ENCODE measurements at places on chromosomes 4 and X.

DNA sequence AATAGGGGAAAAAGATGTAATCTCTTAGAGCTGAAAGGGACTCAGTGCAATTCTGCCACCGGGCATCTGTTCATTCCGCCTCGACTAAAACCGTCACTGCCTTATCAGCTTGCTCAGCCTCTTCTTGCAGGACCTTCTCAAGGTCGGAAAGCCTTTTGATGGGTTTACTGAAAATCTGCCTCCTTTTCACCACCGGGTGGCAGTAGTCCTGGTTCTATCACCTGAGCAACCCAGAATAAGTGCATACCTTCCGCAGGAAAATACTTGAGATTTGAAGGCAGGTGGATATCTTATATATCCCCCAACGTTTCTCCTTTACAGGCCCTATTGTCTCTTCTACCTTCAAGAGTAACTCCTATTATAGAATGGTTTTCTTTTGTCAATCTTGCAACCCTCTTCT is 103.4 kb upstream of the PAK3 start:
- DNase-seq = no peak

- no peak for DNase-seq
These were observed 195.5 kb upstream of the ATP6AP2 start for GRCh38 chrX:40385256-40385655.

DNA sequence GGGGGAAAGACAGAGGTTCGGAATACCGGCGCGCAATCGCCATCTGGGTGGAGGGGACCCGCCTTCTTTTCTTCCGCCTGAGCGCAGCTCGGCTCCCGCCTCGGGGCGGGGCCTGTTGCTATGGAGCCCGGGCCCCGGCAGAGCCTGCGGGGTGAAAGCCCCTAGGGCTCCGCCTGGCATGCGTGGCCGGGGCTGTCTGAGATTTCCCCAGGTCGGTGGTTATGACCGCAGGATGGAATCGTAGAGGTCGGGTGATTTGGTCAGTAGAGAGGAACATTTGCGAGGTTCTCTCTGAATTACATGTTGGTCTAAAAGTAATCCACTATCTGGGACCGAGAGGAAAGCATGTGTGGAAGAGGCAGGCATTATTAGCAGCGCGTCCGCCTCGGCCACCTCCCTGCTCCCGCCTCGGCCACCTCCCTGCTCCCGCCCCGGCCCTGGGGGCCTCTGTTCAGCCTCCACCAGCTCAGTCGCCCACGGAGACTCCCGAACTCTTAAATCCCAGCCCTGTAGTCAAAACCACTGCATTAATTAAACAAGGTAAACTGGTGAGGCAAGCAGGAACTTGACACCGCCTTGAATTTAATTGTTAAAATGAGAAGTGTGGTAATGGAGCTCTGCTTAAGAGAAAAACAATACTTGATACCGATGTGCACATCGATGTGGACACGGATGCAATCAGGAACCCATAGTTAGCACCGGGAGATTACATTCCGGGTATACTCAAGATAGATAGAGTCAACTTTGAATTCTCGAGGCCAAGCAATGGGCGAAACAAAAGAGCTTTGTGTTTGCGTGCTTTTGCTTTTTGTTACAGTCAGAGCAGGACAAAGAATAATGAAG is 45.2 kb downstream of the TRIM2 start:
- no peak for DNase-seq

DNA sequence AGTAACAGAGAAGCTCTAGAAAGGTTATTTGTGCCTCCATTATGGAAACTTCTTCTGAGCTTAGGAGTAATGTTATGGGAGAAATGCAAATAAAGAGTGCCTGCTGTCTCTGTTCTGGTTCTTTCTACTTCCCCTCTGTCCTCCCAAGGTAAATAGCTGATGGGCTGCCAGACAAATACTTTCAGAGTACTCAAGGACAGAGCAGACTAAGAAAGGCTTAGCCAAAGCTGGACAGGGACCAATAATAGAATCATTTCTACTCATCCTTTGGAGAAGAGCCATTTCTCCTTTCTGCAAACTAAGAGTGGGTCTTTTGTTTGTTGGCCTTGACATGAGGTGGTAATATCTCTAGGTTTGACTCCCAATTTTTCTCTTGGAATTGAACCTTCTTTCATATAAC is 136.1 kb downstream of the MID1IP1 start:
- no peak for DNase-seq

GRCh38 chr4:105230287-105230686 is 83.6 kb downstream of the TET2 start:
- no peak for DNase-seq

GRCh38 chr4:93828332-93828994 is at the start of gene ATOH1:
Gene ATOH1, plus strand, starts transcription at chr4:93828753. Its CDS starts 174 bp downstream, at chr4:93828927.
- no peak for DNase-seq

DNA sequence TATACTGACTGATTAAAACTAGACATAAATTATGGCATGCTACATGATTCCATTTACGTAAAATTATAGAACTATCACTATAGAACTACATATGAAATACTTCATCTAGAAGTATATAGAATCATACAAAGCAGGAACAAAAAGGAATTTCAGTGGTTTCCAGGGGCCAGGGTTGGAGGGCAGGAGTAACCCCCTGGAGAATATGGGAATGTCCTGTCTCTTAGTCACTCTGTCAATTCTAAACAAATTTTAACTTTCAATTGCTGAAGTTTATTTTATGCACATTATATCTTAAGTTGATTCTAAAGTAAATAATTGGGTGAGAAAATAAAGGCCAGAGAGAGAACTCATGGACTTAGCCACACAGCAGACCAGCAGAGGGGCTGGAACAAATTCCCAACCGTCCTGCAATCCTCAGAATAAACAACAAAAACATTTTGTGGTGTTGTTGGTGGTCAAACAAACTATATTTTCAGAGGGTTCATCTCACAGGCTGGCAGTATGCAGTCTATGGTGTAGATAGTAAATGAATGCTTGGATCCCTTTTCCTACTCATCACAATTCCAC is 476.9 kb upstream of the SLIT2 start:
- no peak for DNase-seq

- DNase-seq = no peak
These were observed 28.4 kb downstream of the LEF1 start for GRCh38 chr4:108140328-108140727.

DNA sequence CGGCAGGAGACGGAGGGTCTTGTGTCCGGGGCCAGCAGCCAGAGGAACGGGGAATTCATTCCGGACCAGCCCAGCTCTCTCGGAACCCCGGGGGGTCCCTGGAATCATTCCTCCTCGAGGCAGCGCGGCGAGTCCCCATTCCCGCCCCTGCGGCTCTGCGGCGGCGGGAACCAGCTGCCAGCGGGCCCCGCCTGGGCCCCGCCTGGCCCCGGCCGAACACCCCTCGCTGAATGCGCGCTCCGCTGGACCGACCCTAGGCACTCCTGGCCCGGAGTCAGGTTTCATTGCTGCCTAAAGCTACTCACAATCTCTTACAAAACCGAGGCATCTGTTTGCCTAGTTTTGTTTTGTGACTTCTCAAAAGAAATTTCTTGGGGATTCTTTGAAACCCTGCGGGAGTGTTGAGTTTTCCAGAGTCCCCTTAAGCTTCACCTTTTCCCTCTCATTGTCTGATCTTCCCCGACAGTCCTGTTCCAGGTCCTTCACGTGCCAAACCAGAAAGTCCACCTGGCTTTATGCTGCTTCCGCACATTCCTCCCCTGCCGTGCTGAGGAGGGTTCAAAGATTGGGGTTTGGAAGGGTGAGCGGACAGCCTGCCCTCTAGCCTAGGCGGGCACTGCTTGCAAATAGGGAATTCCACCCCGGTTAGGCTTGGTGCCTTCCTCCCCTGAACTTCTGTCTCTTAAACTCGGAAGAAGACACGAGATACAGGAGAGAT is 789 bp downstream of the ARHGAP10 start:
- DNase-seq = no peak

- DNase-seq = no peak
These were observed 163.3 kb upstream of the MAMLD1 start for GRCh38 chrX:150199803-150200202.

DNA sequence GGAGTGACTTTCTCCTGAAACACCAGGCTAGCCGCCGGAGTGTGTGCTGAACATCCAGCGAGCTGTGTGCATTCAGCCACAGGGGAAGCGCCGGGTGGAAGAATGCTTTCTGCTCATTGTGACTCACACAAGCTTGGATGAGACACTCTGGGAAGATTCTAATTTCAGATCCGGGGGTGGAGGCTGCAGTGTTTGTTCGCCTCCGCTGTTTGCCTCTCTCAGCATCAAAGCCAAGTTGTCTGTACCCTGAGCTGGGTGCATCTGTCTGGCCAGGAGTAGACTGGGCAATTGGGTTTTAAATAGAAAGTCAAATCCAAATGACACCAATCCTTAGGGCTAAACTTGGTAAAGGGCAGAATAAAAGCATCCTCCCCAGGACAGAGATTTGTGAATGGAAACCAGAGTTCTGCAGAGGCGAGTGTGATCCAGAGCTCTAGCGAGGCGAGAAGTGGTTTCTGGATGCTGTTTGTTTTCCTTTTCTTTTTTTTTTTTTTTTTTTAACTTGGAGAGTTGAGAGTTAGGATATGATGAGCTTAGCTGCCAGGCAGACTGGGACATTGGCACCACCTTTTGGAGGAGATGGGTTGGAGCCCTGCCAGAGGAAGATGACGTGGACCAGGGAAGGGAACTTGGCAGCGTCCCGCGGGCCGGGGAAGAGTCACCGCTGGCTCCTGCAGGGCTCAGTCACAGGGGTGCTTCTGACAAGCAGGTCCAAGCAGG is 196.0 kb upstream of the PSAPL1 start:
- DNase-seq = no peak

DNA sequence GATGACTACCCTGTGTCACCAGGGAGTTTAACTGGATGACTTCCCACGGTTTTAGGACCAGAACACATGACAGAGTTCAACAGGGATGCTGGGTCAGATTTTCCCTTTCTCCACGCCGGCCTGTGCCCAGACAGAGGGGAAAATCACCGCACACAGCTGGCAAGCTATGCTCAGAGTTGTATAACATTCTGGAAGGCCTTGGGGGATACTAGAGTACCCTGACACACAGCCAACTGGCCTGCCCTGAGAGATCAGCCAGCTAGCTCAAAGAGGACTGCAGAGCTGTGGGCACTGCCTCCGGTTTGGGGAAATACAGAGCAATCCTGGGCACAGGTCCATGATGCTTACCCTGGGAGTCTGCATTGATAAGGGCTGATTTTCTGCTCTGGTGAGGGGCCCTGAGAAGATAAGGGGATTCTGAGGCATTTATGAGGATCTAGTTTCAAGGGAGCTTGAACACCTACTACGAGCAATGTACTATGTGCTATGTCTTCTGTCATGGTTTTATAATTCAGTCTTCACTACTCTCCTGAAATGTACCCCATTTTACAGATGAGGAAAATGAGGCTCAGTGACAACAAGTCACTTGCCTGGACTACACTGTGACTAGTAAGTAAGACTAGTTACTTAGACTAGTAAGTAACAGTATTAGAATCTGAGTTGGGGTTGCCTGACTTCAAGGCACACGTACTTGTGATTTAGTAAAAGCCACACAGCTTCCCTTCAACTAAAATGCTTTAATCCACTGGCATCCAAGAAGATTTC is 14.7 kb downstream of the C4orf54 start:
- no peak for DNase-seq

GRCh38 chrX:48835524-48836329 is at the start of gene PCSK1N:
Gene PCSK1N, minus strand, starts transcription at chrX:48835610. Its CDS starts 78 bp downstream, at chrX:48835532.
- no peak for DNase-seq

GRCh38 chr4:179871726-179872125 is 2371.5 kb upstream of the TENM3 start:
- no peak for DNase-seq

- no peak for DNase-seq
These were observed 74.6 kb downstream of the RAPGEF2 start for GRCh38 chr4:159177265-159178150.

DNA sequence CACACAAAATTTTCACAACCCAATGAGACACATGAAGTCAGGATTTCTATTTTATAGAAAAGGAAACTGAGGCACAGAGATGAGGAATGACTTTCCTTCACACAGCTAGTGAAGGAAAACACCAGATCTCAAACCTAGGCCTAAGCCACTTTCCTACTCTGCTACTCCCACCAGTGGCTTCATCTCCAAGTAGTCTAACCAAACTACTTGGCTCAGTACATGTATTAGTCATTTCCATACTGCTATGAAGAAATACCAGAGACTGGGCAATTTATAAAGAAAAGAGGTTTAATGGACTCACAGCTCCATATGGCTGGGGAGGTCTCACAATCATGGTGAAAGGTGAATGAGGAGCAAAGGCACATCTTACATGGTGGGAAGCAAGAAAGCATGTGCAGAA is 196.6 kb downstream of the EVC2 start:
- DNase-seq = no peak

GRCh38 chr4:177006331-177006730 is 213.6 kb upstream of the VEGFC start:
- DNase-seq = no peak

- no peak for DNase-seq
These were observed 155.4 kb downstream of the AFAP1 start for GRCh38 chr4:7784131-7784870.

- no peak for DNase-seq
These were observed 154.3 kb downstream of the CAMK2D start for GRCh38 chr4:113607147-113607720.

- no peak for DNase-seq
These were observed 44.8 kb upstream of the HERC6 start for GRCh38 chr4:88333741-88334405.

DNA sequence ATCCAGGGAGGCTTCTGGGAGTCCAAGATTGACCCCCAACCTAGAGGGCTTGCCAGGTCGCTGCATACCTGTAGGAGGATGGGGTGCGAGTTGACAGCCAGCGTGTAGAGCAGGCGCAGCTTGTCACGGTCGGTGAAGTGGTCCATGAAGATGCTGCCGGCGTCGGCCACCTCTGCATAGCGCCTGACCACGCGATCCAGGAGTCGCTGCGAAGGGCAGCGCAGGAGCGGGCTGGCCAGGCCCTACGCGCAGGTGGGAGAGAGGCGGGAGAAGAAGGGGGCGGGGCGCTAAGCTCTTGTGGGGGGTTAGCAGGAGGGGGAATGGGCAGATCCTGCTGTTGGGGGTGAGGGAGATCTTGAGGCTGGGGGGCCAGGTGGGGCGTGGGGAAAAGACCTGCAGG is 43.0 kb downstream of the DIPK2B start:
- DNase-seq = no peak

- no peak for DNase-seq
These were observed 24.0 kb upstream of the MED14 start for GRCh38 chrX:40759374-40759773.

All from SIG-M5 (cell line).